ENCODE measurements at places on chromosomes 1 and 21.

- DNase-seq = no peak
- H3K27ac ChIP-seq = no peak overlapping the region
- H3K27me3 ChIP-seq = no peaks in the 10 kb centered on the region
- no peaks in the 10 kb centered on the region for H3K4me1 ChIP-seq
Measured at GRCh38 chr1:90046635-90047034, 51.7 kb downstream of the ZNF326 start.

- peaks cover 13% of the 10 kb centered on the region for H3K4me1 ChIP-seq
- H3K36me3 ChIP-seq = peaks cover 2% of the 10 kb centered on the region
- H3K4me3 ChIP-seq = no peak overlapping the region
- DNase-seq = no peak
Measured at GRCh38 chr1:46577671-46578070, 26.2 kb upstream of the KNCN start.

GRCh38 chr1:225746361-225747179 is 31.1 kb upstream of the SRP9 start:
- peaks cover 39% of the 10 kb centered on the region for H3K4me1 ChIP-seq
- no peaks in the 10 kb centered on the region for H3K27me3 ChIP-seq
- peak overlapping the region; percentile 71 for H3K4me3 ChIP-seq
- H3K36me3 ChIP-seq = no peaks in the 10 kb centered on the region
- H3K27ac ChIP-seq = peak overlapping the region; percentile 90
- peak; percentile 46 for DNase-seq

- H3K36me3 ChIP-seq = no peaks in the 10 kb centered on the region
- H3K27ac ChIP-seq = peak overlapping the region; percentile 16
- DNase-seq = no peak
- H3K4me1 ChIP-seq = peaks cover 10% of the 10 kb centered on the region
- H3K4me3 ChIP-seq = no peak overlapping the region
Measured at GRCh38 chr1:3543076-3544039, 68.0 kb downstream of the MEGF6 start.

DNA sequence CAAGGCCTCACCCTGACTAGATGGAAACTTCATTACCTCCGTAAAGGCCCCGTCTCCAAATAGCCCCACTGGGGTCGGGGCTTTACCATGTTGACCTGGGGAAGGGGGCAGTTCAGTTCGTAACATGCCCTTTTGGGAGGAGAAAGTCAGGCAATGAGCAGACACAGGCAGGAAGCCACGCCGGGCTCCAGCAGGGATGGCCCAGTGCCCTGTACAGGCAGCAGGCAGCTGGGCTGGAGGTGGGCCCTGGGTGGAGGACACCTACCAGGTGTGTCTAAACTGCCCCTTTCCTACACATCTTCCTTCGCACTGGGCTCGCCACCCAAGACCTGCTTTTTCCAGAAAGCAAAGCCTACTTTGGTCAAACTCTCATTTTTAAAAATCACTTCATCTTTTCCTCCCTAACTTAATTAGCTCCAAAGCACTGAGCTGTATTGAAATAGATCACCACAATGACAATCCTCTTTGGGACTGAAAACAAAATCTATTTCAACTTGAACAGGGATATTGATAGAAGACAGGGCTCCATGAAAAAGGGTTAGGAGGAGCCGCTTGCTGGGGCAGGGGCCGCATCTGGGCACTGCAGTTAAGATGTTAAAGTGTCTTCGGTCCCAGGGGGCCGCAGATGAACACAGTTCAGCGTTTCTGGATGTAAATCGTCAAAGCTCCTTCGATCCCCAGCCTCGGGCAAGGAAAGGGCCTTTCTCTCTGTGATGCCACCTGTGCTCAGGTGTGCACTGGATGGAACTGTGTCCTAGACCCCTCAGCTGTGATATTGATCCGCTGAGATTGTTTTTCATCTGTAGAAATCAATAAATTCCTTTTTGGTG is 104.6 kb downstream of the PDE9A start:
- no peak for DNase-seq
- no peak overlapping the region for H3K27ac ChIP-seq
- H3K36me3 ChIP-seq = no peaks in the 10 kb centered on the region
- H3K4me1 ChIP-seq = no peaks in the 10 kb centered on the region
- H3K4me3 ChIP-seq = no peak overlapping the region

GRCh38 chr1:2470290-2471158 is 5.6 kb upstream of the PLCH2 start:
- H3K4me3 ChIP-seq = no peak overlapping the region
- no peaks in the 10 kb centered on the region for H3K36me3 ChIP-seq
- H3K27me3 ChIP-seq = peaks cover 39% of the 10 kb centered on the region
- H3K4me1 ChIP-seq = no peaks in the 10 kb centered on the region
- no peak for DNase-seq
- H3K27ac ChIP-seq = no peak overlapping the region

DNA sequence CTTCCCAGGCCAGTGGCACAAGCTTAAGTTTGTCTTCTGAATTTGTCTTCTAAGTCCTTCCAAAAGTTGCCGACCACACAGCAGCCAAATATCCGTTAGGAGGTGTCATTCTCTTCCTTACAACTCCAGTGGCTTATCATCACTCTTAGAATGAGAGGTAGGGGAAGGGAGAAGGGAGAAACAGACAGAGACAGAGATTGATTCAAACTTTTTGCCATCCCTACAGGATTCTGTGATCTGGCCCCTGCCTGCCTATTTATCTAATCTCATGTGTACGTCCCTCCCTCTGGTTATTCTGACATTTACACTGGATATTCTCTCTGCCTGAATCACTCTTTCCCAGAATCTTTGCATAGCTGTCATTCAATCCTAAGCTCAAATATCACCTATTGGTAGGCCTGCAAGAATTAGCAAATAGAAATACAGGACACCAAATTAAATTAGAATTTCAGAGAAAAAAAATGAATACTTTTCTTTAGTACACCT is 488 bp upstream of the GNL2 start:
- H3K4me3 ChIP-seq = peak overlapping the region; percentile 70
- no peak for DNase-seq
- H3K27me3 ChIP-seq = no peaks in the 10 kb centered on the region
- peaks cover 15% of the 10 kb centered on the region for H3K4me1 ChIP-seq

- H3K4me1 ChIP-seq = no peaks in the 10 kb centered on the region
- H3K27ac ChIP-seq = no peak overlapping the region
- no peak overlapping the region for H3K4me3 ChIP-seq
- H3K27me3 ChIP-seq = no peaks in the 10 kb centered on the region
Measured at GRCh38 chr21:29258626-29259338, 39.9 kb upstream of the BACH1 start.

DNA sequence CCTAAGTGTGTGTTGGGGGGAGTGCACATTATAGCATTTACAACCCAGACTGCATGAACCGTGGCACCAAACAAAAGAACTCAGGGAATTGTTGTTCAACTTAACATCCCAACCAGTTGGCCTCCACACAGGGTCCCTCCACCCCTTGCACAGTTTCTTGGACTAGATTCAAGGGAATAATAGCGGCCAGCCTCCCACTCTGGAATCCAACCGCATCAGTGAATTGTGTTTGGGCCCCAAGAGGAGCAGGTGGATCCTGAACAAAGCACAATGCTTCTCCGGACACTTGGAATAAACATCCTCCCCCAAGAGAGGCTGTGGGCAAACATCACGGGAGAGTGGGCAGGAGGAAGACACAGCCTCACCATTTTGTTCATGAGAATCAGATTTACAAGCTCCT is 18.2 kb downstream of the CD34 start:
- DNase-seq = no peak
- peak overlapping the region; percentile 78 for H3K27ac ChIP-seq
- no peaks in the 10 kb centered on the region for H3K36me3 ChIP-seq
- H3K4me3 ChIP-seq = no peak overlapping the region

GRCh38 chr21:42763581-42764442 is 110.4 kb downstream of the PDE9A start:
- H3K27me3 ChIP-seq = no peaks in the 10 kb centered on the region
- no peaks in the 10 kb centered on the region for H3K36me3 ChIP-seq
- H3K4me1 ChIP-seq = no peaks in the 10 kb centered on the region
- no peak for DNase-seq
- H3K27ac ChIP-seq = no peak overlapping the region

DNA sequence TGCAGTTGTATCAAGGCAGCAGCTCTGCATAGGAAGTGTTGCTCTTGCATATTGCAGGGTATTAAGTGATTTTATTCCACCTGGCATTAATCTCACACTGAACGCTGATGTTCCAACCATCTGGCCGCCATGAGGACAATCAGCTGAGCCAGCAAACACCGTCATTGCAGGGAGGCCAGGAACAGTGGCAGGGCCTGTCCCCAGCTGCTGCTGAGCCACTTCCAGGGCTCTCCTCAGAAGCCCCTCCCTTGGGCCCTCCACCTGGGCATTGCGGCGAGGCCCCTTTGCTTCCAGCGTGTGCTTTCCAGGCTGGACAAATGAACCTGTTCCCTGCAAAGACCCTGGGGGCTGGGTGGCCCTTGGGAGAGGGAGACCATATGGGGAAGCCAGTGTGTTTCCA is 171.6 kb upstream of the C1orf174 start:
- no peak for DNase-seq
- H3K27me3 ChIP-seq = no peaks in the 10 kb centered on the region
- H3K4me3 ChIP-seq = no peak overlapping the region
- no peaks in the 10 kb centered on the region for H3K36me3 ChIP-seq
- H3K27ac ChIP-seq = no peak overlapping the region
